ENCODE measurements at places on chromosomes 7 and 10. TPM values are rescaled to one million over a fixed set of nuclear protein-coding genes. Genes with fewer than 3 reads are reported as not detected.

Gene TFEC
- 37.6 TPM for polyA plus RNA-seq

Gene PRLHR
- polyA plus RNA-seq: not detected

Gene CYP3A7
- 1.4 TPM for polyA plus RNA-seq

- DNase-seq: no peak
Measured at GRCh38 chr10:71025535-71025934, 137.2 kb upstream of the PCBD1 start.

- no peak for DNase-seq
Measured at GRCh38 chr10:102859911-102860310, 5.9 kb downstream of the BORCS7 start.

DNA sequence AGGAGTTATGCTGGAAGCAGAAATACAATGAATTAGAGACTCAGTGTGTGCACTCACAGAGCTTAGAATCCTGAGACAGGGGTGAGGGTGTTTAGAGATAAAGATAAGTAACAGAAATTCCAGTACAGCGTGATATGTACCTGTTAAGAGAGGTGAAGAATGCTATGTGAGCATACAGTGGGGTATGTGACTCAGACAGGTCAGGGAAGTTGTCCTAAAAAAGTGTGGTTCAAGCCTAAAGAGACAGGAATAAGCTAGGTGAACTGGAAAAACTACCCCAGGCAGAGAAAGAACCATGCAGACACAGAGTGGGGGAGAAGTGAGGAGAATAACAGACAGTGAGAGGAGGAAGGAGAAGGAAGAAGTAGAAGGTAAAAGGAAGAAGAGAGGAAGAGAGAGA is 8.6 kb downstream of the SMIM30 start:
- DNase-seq: no peak

DNA sequence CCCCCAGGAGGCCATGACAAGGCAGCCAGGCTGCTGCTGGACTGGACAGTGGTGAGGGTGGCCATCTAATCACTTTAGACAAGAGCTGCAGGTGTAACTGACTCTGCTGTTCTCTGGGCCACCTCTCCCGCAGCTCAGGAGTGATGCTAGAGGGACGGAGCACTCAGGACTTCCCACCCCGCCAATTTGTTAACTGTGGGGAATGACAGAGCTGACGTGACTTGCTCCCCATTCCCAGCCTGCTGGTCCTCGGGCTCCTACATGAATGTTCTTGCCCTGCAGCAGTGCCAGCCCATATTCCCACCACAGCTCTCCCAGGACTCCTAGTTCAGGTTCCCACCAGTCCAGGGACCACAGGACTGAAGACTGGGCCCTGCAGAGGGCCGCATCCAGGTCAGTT is 16.7 kb upstream of the NPFFR1 start:
- no peak for DNase-seq

GRCh38 chr7:138964624-138965436 is 16.4 kb downstream of the KIAA1549 start:
- no peak for DNase-seq

- no peak for DNase-seq
Measured at GRCh38 chr10:26679588-26679987, 17.9 kb upstream of the PDSS1 start.

DNA sequence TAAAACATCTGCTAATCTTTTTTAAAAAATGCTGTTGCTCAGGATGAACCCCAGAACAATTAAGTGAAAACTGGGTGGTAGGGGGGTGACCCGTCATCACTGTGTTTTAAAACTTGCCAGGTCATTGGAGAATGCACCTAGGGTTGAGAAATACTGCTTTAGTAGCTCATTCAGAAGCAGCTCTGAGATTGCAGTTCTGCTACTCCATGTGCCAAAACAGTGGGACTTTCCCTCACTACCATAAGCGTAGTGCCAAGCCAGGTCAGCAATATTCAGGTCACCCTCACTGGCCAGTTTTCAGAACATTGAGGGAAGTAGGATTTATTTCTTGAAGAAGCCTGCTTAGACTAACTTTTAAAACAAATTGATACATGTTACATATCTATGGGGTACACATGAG is 5.2 kb downstream of the STEAP2 start:
- DNase-seq: no peak

DNA sequence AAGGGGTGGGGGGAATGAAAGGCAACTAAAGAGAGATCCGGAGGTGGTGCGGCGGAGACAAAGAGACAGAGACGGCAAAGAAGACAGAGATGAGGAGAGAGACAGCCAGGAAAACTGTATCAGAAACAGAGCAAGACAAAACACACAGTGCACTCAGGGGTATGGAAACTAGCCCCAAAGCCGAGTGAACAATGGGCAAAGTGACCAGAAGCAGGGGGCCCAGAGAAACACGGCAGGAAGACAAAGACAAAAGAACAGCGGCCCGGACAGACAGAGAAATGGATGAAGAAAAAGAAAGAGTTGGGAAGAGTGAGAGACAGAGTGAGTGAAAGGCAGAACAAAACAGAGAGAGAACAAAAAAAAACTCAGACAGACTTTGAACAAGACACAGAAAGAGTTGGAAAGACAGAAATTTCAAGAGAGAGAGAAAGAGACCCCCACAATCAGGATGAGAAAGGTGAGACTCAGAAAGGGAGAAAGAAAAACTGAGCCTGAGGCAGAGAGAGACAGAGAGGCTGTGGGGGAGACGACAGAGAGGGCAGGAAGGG is 60.6 kb upstream of the PAX2 start:
- DNase-seq: no peak

DNA sequence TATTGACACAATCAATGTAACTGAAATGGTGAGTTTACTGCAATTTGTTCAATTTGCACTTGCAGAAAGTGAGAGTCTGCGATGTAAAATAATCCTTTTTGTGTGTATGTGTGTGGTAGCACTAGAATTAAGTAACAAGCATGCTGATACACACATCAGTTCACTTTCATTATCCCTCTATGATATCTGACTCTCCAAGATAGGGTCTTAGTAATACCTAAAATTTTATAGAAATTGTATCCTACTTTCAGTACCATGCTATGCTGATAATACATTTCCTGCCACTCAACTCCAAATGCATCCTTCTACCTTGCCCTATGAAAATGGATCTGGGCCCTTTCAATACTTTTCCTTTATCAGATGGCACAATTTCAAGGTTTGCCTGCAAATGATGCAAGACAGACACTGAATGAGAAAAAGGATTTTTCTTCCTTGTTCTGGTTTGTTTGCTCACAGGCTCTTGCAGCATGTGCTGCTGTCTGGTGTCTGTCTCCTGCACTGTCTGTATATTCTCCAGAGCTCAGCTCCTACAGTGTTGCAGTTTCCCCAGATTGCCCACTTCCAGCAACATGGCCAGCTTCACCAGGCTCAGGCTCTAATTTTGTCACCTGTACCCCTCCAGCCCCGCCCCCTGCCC is 297.9 kb upstream of the HGF start:
- no peak for DNase-seq

DNA sequence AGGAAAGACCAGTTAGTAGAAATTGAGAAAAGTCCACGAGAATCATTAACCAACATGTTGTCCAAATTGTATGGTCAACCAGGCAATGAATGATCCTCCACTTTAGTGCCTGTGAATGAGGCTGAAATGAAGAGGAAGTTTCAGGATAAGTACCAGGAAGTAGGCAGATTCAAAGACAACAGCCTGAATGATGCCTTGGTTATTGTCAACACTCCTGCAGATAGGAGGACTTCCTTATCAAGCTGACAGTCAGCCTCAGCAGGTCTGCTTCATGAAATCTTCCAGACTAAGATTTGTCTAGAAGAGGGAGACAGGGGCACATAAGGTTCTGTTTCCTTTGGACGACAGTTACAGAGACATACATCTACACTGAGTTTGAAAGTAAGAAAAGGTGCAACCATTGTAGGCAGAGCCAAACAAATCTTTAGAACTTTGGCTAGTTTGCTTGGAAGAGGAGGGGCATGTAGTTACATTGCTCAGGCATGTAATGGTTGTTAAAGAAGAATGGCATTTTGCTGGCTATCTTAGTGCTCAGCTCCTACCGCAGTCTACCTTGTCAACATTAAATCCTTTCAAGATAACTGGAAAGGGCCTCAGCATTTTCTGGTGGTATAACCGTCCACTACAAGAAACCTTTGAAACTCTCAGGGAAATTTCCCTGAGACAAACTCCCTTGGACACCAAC is 81.4 kb downstream of the ABI1 start:
- no peak for DNase-seq

Measured in renal cortex interstitium (tissue), 15 donors.